ENCODE measurements at places on chromosomes 12 and 14.

- no peak for DNase-seq
Measured at GRCh38 chr14:71358209-71358931, 451.1 kb downstream of the PCNX1 start.

DNA sequence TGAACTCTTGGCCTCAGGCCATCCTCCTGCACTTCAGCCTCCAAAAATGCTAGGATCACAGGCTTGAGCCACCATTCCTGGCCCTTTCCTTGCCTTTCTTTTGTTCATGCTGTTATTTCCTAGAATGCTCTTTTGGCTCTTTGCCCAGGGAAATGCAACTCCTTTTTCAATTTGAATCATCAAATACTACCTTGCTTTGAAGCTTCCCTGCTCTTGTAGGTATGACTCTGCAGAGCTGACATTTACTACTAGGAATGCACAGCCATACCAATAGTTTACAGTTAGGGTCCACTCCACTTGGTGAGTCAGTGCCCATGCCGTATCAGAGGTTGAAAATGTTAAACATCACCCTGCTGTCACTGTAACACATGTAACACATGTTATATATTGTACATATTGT is 107.0 kb upstream of the CRY1 start:
- DNase-seq: no peak

DNA sequence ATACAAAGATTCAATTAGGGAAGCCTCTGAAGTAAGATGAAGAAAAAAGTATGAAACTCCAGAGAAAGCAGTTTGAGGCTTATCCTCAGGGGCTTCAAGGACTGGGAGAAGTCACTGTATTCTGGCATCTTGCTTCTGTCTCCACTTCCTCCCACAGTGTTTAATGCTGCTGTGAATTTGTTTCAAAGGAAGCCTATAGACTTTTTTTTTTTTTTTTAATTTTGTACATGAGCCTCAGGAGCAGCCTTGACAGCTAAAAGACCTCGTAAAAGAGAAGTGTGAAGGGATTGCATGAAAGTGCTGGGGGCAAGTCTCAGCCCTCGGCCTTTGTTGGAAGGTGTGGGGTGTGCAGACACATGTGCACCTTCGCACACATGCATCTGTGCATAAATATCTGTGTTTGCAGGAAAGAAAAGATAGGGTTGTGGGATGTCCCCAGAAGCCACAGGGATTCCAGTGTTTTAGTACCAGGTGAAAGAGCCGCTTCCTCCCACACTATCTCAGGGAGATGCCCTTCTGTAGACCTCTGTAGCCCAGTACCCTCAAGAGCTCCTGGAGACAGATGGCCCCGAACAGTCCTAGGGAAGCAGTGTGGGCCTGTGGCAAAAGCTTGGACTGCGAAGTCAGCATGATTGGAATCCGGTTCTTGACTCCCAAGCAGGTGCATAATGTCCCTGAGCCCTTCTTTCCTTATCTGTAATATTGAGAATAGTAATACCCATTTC is 193.5 kb upstream of the BCL2L14 start:
- DNase-seq: no peak

GRCh38 chr14:79896009-79896408 is 315.3 kb downstream of the DIO2 start:
- DNase-seq: no peak

GRCh38 chr14:102264775-102265174 is 40.2 kb downstream of the MOK start:
- DNase-seq: no peak

DNA sequence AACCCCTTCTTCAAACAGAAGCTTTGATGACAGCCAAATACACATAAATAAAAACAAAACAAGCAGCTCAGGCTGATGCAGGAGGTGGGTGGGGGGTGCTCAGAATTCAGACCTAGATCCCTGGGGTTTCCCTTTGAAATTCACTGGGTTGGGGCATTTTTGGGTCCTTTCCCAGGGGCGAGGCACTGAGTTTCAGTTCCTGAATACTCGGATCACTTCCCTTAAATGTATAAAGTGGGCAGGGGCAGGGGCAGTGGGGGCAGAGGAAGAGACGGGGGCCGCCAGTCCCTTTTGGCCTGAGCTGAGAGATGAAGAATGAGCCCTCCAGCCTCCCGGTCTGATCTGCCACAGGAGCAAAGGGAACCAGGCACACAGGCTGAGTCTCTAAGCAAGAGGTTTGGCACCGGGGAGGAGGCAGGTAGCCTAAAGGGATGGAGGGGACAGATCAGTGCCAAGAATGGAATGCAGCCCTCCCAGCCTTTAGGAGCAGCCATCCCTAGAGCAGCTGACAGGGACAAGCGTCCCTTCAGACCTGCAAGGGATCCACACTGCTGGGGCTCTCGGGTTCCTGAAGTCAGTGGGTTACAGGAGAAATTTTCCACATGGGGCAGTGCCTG is 20.3 kb downstream of the KDM2B start:
- DNase-seq: no peak

DNA sequence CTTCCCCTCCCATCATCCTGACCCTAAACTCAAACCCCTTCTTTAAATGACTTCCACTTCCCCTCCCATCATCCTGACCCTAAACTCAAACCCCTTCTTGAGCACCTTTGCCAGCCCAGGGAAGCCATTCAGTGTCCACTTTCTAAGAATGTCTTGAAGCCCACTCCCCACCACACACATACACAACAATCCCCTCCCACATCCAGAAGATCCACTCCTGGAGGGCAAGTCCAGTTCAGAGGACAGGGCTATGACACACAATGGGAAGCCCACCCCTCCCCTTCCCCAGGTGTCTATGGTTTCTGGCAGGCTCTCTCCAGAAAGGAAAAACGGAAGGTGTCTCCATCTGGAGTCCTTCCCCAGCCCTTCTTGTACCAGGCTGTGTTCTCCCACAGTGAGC is 117.1 kb downstream of the KCNA5 start:
- DNase-seq: no peak

DNA sequence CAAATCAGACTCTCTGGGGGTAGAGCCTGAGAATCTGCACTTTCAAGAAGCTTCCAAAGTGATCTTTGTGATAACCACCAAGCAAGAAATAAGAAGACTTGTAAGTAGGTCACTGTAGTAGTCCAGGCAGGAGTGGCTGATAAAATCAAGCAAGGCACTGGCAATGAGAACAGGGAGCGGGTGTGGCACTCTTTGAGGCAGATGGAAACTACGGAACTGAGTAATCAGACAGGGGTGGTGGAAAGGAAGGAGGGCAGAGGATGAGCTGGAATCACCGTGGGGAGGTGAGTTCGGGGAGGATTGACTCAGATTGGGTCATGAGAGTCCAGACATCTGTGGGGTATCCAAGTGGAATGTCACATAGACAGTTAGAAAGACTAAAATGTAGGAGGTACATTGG is 44.4 kb upstream of the PLXNC1 start:
- no peak for DNase-seq

DNA sequence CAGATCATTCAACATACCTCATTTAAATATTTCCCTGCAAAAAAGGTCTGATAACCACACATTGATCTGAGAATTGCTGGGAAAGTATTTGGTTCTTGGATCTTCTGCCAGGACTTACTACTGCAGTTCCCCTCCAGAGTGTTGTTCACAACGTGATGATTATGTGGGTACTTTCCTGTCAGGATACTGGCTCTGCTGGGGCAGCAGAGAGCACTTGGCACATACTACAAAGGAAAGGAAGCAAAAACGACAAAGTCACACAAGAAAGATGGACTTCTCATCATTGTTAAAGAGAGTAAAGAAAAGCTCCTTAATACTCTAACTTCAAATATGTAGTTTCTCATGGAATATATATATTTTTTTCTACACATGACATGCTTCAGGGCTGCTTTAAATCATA is 11.5 kb downstream of the GNS start:
- no peak for DNase-seq

- no peak for DNase-seq
Measured at GRCh38 chr12:93766371-93766770, 89.2 kb downstream of the CRADD start.

Measured in activated CD8-positive, alpha-beta memory T cell treated with anti-CD3 and anti-CD28 coated beads for 1 hour (primary cell).